RWPE2 (cell line): ENCODE measurements at places on chromosomes 11 and 22.

DNA sequence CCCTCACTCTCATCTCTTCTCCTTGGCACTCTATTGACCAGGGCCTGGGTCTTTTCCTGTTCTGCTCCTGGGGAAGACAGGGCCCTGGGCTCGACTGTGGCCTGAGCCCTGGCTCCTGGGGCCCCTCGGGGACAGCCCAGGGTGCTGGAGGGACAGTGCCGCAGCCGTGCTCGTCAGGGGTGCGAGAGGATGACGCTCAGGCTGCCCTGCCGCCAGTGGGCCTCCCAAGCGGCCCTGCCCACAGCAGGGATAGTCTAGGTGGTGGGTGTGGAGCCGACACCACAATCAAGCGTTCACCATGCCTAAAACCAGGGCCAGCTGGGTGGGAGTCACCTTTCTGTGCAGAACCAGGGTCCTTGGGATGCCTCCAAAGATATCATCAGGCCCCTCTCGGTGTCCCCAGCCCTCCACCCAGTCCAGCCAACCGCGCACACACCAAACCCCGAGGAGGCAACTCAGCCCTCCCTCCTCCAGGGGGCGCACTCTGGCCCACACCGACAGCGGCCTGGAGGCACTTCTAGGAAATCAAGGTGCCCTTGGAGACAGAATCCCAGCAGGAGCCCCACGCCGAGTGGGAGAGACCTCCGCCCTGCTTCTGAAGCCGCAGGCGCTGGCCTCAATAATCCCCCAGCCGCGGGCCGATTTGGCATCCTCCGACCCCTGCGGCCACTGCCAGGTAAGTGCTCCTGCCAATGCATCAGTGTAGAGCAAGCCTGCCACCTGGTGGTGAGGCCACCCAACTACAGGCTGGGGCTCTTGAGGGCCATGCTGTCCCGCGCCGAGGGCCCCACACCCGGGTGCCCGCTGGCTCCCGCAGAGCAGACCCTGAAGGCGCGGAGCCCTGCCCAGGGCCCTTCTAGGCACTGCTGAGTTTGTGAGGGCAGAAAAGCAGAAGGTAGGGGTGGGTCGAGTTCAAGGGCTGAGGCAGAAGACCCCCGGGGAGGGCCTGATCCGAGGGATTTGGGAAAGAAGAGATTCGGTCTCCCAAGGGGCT lies 496.4 kb downstream of the BUD13 start:
- DNase-seq: no peak

GRCh38 chr22:45878051-45878781 lies 98.7 kb downstream of the WNT7B start:
- DNase-seq: no peak

DNA sequence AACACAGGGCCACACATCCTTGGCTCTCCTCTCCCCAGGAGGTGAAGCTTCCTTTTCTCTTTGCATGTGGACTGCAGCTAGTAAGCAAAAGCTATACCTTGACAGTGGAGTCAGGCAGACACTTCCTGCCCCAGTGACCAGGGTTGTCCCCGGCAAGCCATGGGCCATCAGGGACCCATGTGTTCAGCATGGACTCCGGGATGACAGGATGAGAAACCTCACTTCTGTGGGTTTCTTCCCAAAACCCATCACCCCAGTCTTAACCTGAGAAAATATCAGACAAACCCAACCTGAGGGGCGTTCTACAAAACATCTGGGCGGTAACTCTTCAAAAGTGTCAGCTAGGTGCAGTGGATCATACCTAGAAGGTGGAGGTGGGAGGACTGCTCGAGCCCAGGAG lies 40.2 kb downstream of the GNB1L start:
- DNase-seq: no peak

- DNase-seq: no peak
Measured at GRCh38 chr22:47813661-47814060, 1051.2 kb downstream of the TBC1D22A start.

GRCh38 chr22:49046546-49047361 lies 780.9 kb downstream of the BRD1 start:
- DNase-seq: no peak

GRCh38 chr22:37244114-37244921 lies at the start of gene RAC2:
TSS of gene RAC2 (minus strand) at chr22:37244269. CDS start at chr22:37244148, 121 bp downstream.
- DNase-seq: peak; percentile 89

GRCh38 chr11:17722000-17722643 lies 2.8 kb downstream of the MYOD1 start:
- DNase-seq: no peak

DNA sequence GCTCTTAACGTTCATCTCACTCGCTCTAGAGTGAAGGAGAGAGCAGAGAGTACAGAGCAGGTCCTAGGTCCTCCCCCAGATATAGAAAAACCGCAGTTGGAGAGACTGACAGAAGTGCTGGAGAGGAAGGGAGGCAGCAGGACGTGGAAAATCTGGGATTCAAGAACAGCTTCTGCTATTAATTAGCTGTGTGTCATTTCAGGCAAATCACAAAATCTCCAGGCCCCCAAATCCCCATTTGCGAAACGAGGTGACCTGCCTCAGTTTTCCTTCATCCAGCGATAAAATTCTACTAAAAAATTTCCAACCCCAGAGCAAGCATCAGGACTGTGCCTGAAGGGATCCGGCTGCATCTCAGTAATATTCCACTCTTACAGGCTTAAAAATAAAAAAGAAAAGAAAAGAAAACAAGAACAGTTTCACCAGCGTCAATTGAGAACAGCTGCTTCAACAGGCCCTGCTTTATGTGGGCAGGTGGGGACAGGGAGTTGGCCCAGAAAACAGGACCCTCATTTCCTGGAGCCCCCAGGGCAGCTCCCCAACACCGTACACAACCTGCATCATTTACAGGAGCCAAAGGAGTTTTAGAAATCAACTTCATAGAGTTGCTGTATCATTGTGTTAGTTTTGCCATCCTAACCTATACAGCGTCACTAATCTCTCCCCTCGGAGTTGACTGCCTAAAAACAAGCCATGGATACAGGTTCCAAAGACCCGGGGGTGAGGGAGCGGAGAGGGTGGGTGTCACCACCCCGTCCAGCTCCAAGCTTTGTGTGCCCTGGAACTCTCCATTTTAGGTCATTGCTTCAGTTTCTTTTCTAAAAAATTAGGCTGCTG lies 2.3 kb upstream of the MALAT1 start:
- no peak for DNase-seq

- DNase-seq: no peak
Measured at GRCh38 chr11:128848815-128849455, 18.2 kb downstream of the KCNJ1 start.

DNA sequence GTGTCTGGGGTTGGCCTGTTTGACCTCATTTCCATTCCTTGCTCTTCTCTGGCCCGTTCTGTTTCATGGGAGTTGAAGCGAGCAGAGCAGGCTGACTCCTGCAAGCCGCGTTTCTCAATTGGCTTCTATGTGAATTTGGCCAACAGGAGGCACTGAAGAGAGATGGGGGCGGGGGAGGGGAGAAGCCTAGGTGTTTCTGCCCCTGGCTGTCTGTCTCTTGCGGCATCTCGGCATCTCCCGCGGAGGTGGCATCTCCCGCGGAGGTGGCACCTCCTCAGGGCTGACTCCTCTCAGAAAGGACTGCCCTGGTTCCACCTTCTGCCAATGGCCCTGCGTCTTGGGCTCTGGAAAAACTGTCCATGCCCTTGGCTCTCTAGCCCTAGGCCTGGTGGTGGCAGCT lies 125.6 kb upstream of the CSNK2A3 start:
- DNase-seq: no peak

- DNase-seq: no peak
Measured at GRCh38 chr11:117713538-117713991, 83.5 kb downstream of the DSCAML1 start.

- no peak for DNase-seq
Measured at GRCh38 chr11:33615751-33616150, 84.9 kb downstream of the C11orf91 start.

- no peak for DNase-seq
Measured at GRCh38 chr22:43153899-43154298, 2.5 kb downstream of the TSPO start.

GRCh38 chr22:39839917-39840510 lies 53.5 kb downstream of the ENTHD1 start:
- DNase-seq: no peak

DNA sequence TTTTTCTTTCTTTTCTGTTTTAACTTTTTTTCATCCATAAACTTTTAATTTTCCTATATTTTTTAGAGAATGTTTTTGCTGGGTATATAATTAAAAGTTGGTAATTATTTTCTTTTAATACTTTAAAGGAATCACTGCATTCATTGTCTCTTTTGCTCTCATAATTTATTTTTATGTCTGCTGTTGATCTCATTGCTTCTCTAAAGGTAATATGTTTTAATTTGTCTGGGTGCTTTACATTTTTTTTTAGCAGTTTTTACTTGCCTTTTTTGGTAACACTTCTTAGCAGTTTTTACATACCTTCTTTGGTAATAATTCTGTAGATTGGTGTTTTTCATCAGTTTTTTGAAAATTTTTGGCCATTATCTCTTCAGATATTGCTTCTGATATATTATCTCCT lies 89.4 kb upstream of the BMAL1 start:
- no peak for DNase-seq

DNA sequence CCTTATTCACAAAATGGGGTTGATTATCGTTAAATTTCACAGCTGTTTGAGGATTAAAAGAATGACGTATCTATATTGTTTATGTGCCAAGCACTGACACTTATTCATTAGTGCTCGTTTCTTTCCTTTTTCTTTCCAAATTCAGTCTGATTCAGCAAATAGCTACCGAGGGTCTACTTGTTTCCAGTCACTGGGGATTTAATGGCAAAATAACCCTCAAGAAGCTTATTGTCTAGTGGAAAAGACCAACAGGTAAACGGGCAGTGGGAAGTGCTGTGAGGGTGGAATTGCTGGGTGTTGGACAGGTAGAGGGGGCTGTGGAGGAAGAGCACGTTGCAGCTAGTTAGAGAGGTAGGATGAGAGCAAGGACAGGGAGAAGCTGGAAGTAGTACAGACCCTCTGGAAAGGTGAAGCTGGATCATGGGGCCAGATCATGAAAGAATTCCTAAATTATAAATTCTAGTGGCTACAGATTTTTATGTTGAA lies 48.3 kb upstream of the BIRC3 start:
- DNase-seq: no peak

DNA sequence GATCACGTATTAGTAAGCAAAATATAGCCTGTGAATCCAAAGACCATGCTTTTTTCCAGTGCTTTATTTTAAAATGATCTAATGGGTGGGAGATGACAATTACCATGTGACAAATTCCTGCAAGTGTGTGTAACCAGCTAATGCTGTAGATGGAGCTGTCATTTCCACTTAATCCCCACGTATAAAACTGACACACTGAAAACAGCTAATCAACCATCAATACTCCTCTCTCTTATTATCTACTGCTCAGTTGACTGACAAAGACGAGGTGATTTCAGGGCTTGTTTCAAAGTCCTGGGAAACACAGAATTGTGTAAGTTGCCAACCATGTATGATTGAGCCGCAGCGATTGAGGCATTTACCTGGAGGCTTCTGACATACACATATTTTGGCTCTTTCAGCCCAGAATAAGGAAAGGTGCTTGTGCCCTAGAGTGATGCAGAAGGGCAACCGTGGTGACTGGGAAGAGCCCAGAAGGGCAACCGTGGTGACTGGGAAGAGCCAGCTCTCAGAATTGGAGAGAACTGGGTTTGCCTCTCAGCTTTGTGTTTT lies 9.7 kb downstream of the SLN start:
- no peak for DNase-seq

DNA sequence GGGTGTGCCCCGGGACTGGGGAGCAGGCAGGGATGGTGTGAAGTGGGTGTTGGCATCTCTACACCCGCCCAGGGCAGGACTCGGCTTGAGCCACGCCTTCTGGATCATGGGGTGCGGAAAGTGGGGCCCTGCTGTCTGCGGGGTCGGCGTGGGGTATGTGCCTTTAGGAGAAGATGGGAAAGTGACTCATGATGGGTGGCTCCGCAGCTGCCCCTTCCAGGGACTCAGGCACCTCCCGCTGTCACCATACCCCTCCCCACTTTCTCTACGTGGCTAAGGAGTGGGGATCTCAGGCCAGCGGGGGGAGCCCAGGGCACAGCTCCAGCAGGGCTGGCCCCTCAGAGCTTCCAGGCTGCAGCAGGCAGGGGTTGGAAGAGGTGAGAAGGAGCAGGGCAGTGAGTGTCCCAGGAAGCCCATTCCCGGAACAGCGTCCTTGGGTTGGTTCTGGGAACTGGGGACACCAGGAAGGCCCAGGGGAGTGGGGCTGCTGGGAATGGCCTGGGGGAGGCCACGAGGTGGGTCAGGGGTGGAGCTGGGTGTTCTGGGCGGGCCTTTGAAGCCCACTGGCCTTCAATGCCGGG lies 102.9 kb upstream of the FGF3 start:
- DNase-seq: no peak

- no peak for DNase-seq
Measured at GRCh38 chr22:24584871-24585411, 7.9 kb downstream of the LRRC75B start.

- no peak for DNase-seq
Measured at GRCh38 chr11:64803846-64804345, 882 bp upstream of the MAP4K2 start.

DNA sequence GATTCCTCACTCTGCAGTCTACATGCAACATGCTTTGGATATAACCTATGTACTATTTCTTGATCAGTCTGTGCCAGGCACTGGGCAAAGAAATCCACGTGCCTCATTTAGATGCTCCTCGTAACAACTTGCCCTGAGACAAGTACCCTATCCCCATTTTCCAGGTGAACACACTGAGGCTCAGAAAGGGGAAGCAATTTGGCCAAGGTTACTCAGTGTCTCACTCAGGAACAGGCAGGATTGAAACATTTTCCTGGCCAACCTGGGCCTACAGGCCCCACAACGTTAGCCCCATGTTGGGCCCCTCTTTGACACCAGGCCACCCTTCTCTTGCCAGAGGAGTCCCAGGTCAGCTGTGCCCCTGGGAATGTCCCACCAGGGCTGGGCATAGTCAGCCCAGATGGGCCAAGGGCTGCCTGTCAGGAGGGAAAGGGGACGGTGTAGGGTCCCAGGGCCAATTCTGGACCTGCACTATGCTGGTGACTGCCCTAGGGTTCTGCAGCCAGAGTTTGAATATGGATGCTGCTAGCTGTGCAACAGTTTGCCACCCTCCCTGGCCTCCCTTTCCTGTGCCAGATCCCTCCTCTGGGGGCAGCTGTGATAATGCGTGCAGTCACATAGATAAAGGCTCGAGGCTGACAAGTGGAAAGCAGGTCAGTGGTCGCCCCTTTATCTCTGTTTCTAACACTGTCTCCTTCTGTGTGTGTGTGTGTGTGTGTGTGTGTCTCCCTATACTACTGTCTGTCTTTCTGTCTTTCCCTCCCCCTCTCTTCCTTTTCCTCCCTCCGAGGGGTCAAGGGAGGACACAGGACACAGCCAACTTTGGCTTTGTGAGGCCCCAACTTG lies 10.4 kb upstream of the EMID1 start:
- DNase-seq: no peak

- DNase-seq: no peak
Measured at GRCh38 chr11:69919659-69920344, 100.6 kb upstream of the FGF3 start.

- DNase-seq: no peak
Measured at GRCh38 chr22:47767403-47767802, 1005.0 kb downstream of the TBC1D22A start.

GRCh38 chr11:44112091-44112821 lies 16.8 kb downstream of the EXT2 start:
- no peak for DNase-seq

GRCh38 chr11:83249445-83249844 lies 36.7 kb downstream of the CCDC90B start:
- DNase-seq: no peak

GRCh38 chr22:43338766-43339345 lies 4.3 kb downstream of the SCUBE1 start:
- DNase-seq: no peak
